Memory B cell (primary cell): ENCODE measurements at places on chromosomes 13 and 19.
A peak's percentile ranks its signal among the peaks of the same experiment; 100 is the strongest.

GRCh38 chr13:110307767-110308655 is 927 bp downstream of the COL4A2 start:
- DNase-seq = no peak

DNA sequence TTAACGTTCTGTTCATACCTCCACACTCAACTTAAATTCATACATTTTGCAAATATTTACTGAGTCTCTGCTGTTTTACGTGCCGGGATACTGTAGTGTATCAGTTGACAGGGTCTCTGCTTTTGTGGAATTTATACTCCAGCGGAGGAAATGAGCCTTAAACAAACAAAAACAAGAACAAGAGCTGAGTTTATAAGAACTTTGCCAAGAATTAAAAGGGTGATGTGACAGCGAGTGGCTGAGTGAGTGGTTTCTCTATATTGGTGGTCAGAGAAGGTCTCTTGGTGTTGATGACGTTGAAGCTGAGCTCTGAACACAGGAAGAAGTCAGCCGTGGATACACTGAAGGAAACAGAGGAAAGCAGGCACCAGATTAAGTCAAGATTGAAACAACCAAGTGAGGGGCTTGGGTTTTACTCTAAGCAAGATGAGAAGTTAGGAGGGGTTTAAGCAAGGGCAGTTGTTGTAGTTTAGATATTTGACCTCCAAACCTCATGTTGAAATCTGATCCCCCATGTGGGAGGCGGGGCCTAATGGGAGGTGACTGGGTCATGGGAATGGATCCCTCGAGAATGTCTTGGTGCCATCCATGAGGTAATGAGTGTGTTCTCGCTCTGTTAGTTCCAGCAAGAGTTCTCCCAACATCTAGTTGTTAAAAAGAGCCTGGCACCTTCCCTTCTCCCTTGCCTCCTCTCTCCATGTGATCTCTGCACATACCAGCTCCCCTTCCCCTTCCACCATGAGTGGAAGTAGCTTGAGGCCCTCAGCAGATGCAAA is 248.3 kb downstream of the DCLK1 start:
- no peak for DNase-seq

- no peak for DNase-seq
Observed at GRCh38 chr19:33407716-33408115, 34.2 kb downstream of the CEBPG start.

- no peak for DNase-seq
Observed at GRCh38 chr19:4278419-4279266, at the start of gene SHD. SHD (plus strand) TSS chr19:4279266; CDS start chr19:4280064, 798 bp downstream.

DNA sequence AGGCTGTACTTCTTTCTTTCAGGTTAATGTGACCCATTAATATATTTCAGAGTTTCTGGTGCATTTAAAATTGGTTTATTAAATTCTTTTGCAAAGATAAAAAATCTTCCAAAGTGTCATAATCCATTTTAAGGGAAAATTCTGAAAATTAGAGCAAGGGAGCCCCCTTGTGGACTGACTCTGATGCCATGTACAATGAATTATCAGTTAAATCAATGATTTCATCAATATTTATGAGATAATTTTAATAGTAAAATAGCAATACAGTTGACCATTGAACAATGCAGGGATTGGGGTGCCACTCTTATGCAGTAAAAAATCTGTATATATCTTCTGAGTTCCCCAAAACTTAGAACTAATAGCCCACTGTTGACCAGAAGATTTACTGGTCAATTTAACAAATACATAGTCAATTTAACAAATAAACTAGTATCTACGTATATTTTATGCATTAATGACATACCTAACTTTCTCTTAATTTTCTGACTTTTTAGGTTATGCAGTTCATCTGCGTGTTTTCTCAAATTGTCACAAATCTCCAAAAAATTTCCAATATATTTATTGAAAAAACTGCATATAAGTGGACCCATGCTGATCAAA is 479.1 kb upstream of the MIR17HG start:
- no peak for DNase-seq

DNA sequence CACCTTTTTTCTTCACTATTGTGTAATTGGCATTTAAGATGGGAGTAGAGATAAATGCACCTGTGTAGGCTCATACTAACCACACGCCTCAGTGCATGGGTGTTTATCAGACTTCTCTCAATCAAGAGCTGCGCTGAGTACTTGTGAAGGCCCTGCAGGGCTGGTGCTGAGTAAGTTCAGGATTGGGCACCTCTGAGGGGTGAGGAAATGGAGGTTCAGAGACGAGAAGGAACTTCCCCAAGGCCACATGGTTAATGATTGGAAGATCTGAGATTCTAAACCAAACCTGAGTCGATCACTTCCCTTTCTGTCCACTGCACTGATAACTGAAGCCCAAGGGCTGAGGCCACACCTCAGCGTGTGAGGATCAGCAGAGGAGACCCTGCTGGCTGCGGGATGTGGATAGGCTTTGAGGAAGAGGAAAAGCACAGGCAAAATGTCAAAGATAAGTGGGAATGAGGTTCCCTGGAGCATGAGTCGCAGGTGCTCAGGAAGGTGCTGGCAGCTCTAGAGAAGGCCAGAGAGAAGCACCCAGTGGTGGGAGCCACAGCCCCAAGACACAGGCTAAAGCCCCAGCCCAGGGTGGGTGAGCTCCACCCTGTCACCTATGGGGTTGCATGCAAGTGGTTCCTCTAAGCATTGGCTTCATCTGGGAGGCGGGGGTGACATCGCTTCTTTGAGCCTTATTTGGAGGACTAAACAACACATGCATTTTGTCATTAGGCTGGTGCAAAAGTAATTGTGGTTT is 32.3 kb upstream of the GJB6 start:
- DNase-seq = no peak

- DNase-seq = no peak
Observed at GRCh38 chr13:75368167-75368566, 113.8 kb downstream of the TBC1D4 start.

GRCh38 chr19:17183858-17184321 is 31.3 kb upstream of the USE1 start:
- DNase-seq = peak; percentile 33

DNA sequence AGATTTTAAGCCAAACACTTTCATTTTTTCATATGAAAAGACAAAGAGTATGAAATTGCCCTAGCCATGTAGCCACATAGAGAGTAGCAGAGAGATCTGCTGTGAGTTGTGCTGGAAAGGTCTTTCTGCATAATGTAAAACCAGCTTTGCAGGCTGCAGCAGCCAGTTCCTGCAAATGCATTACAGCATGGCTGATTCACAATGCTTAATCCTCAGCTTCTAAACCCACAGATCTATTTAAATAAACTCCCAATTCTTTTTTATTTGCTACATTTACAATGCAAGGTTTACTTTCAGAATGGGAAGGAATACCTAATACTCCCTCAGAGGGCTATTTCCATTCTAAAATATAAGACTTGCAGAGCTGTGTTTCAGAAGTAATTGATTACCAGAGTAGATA is 185.6 kb upstream of the STARD13 start:
- no peak for DNase-seq

- DNase-seq = no peak
Observed at GRCh38 chr19:2353159-2353886, 6.7 kb upstream of the TMPRSS9 start.
